ENCODE measurements at places on chromosomes 5 and 9.

DNA sequence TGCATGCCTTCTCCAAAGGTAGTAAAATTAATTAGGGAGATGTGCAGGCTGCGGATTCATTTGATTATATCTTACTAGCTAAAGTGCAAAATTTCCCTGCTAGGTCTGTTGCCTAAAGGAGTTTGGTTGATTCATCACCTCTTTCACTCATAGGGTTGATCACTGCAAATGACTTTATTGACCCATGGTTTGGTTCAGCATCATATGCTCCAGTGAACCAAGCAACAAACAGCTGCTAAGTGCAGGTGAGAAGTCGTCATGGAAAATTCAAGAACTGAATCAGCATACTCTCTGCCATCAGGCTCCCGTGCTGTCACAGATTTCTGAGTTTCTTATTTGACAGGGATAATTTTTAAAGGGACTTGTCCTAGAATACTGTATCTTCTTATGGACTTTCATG, 571.8 kb upstream of the CDH18 start:
- no peak for DNase-seq

DNA sequence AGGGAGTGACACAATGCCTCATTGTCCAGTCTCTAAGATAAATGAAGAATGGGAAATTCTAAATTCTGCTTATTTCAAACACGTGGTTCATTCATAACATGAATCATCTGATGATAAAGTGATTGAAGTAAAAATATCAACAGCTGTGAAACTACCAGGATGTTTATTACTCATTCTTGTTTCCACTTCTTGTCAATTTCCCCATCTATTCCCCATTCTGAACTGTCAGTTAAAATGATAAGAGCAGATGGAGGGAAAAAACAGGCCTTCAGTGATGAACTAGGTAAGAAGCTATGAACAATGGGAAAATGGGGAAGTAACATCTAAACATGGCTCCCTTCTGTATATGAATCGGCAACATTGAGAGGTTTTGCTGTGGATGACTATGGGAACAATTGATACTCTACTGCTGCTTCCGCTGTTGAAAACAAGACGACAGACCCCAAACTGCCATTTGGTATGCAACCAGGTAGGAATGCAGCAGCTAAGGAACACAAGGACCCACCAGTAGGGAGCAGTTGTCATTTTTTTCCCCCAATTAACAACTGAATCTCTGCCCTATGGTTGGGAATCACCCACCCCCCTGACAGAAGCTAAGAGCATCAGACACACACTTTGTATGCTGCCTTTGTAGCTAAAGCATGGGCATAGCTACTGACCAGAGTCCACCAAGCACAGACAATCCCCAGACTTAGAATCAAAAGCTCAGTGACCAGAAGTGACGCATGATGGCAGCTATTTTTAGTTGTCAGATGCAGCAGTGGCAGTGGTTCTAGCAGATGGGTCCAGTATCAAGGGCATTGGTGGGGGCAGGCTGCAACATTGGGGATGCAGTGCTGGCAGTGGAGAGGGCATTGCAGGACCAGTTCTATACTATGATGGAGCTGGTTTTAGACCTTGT, 52.9 kb upstream of the ZNF366 start:
- no peak for DNase-seq

GRCh38 chr9:34590381-34591247, 1.1 kb upstream of the CNTFR start:
- peak; percentile 17 for DNase-seq

DNA sequence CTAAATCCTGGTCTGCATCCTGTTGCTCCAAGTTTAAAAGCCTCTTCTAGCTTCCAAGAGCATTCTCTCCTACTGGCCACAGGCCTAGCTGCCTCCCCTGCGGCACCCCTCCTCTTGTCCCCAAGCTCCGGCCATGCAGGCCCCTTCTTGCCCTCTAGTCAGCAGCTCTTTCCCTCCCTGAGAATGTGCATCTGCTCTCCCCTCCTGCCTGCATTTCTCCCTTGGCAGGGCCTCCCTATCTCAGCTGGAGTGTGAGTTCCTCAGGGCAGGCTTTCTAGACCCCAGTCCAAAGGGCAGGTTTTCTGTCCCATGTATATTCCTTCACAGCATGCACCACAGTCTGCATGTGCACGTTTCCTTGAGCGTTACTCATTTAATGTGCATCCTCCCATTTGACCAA, 24.6 kb upstream of the BARX1 start:
- DNase-seq = no peak

DNA sequence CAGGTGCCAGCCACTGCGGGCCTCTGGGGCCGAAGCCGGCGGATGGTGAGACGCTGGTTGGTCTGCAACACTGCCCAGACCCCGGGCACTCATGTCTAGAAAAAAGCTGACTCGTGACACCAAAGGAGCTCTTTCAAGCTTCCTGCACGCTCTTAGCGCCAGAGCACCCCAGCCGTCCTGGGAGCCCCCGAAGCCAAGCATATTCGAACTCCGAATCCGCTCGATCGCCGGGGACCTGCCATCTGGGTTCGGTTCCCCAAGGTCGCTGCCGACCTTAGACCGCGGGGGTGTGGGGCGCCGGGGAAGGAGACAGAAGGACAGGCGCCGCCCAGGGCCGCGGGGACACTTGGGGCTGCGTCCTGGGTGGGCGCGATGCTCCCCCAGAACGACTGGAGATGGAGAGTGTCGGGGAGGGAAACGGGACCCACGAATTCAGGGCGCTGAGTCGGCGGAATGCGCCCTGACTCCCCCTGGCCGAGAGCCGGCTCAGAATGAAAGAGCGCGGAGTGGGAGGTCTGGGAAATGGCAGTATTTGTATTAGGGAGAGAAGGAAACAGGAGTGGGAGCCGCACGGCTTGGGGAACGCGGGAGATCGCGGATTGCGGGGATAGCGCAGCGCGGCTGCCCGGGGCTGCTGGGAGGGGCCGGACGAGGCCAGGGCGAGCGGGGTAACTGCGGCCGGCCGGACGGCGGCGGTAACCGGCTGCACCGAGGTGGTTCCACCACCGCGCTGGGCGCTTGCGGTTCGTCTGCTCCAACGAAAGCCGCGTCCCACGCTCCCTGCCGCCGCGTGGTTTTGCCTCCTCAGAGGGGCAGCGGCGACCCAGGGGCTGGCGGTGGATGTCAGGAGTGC, 20.1 kb upstream of the MARCHF6 start:
- peak; percentile 19 for DNase-seq

GRCh38 chr9:114155995-114156656, 789 bp downstream of the COL27A1 start:
- peak; percentile 14 for DNase-seq

DNA sequence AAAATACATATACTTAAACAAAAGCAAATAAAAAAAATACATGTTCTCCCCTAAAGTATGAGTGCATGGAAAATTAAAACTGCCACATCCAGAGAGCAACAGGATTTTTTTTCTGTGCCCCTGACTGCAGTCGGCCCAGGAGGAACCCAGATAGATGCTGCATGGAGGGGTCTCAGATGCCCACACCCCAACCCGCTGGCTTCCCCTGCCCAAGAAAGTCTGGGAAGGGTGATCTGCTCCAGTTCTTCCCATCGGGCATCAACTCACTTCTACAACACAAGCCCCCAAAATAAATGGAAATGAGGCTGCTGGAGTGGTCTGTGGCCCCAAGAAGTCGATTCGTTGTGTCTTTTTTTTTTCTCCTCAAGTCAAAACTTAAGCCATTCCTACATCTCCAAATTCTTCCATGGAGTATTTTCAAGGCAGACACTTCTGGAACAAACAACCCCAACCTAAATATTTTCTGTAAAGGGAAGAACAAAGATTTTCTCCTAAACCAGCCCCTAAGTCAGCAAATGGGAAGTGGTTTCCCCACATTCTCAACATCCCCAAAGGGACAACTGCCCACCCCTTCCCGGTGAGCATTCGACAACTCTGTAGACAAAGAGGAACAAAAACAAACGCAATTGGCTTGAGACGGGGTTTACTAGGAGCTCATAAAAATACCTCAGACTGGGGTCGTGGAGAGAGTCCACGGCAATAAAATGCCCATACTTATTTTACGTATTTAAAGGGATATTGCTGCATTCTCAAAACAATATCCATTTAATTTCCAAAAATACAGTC, 46.7 kb downstream of the ROR2 start:
- no peak for DNase-seq

- no peak for DNase-seq
These were observed 805.7 kb upstream of the SEMA6A start for GRCh38 chr5:117380316-117380715.

GRCh38 chr5:103525361-103525760, 37.2 kb downstream of the NUDT12 start:
- no peak for DNase-seq

GRCh38 chr9:104844710-104845109, 80.8 kb downstream of the NIPSNAP3B start:
- no peak for DNase-seq

DNA sequence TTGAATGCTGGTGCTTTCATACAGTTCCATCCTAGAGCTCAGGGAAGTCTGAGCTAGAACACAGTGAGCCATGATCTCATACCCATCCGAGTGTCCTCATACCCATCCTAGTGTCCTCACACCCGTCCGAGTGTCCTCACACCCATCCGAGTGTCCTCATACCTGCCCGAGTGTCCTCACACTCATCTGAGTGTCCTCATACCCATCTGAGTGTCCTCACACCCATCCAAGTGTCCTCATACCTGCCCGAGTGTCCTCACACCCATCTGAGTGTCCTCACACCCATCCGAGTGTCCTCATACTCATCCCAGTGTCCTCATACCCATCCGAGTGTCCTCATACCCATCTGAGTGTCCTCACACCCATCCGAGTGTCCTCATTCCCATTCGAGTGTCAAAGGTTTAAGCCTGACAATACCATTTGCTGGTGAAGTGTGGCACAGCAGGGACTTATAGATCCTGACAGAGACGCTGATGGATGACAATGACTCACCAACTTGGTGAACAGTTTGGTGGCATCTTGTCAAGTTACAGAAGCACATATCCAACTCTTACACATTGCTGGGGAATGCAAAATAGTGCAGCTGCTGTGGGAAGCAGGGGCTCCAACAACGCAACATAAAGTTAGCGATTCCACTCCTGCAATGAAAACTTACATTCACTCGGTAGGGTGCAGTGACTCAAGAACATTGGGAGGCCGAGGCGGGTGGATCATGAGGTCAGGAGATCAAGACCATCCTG, 77.0 kb upstream of the COL5A1 start:
- no peak for DNase-seq

- DNase-seq = no peak
These were observed 110.7 kb downstream of the CCDC192 start for GRCh38 chr5:127813633-127814587.

DNA sequence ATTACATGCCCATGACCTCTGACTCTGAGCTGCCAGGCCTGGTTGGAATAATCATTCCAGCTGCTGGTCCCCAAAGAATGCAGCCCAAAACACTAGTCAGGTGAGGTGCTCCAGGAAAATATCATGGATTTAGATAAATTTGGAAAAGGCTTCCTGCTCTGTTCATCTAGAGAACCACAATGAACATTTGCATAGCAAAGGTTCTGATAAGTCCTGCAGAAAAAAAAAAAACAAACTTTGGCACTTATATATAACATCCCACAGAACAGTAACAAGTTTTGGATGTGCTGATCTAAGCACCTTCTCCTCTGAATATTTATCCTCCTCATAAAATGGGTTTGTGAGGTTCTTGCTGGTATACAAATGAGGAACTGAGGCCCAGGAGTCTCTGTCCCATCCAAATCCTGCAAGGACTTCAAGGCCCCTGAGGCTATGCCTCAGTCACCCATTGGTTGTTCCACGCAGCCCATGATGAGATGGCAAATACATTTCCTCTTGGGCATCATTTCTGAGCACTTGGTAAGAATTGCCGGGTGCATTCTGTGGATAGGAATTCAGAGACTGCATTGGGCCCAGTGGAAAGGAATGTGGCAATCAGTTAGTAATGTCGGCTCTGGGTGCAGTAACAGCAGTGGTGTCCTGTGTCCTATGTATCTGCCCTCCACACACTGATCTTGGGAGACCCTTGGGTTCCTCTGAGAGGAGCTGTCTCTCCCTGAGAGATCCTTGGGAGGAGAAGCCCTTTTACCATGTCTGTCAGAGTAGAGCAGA, 73.4 kb upstream of the ASS1 start:
- no peak for DNase-seq

DNA sequence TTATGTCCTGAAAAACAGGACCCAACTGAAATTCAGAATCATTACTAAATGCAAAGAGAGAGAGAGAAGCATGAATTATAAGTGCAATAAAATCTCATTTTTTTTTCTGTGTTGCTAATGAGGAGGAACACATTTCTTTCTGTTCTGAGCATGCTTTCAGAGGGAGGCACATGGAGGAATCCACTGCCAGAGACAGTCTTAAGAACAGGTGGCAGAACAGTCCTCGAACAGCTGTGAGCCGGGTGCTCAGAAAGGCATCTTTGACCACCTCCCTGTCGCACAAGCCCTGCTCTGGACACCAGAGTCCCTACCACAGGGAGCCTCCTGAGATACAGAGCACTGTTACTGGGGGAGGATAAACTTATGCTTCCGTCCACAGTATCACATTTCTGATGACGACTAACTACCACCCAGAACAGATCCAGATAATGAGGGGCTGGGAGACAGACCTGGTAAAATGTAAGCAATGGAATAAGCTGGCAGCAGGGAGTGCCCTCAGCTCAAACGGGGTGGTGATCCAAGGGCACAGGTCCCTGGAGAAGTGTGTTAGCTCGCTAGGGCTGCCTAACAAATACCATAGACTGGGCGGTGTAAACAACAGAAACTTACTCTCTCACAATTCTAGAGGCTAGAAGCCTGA, 134.0 kb downstream of the SLC1A3 start:
- no peak for DNase-seq

DNA sequence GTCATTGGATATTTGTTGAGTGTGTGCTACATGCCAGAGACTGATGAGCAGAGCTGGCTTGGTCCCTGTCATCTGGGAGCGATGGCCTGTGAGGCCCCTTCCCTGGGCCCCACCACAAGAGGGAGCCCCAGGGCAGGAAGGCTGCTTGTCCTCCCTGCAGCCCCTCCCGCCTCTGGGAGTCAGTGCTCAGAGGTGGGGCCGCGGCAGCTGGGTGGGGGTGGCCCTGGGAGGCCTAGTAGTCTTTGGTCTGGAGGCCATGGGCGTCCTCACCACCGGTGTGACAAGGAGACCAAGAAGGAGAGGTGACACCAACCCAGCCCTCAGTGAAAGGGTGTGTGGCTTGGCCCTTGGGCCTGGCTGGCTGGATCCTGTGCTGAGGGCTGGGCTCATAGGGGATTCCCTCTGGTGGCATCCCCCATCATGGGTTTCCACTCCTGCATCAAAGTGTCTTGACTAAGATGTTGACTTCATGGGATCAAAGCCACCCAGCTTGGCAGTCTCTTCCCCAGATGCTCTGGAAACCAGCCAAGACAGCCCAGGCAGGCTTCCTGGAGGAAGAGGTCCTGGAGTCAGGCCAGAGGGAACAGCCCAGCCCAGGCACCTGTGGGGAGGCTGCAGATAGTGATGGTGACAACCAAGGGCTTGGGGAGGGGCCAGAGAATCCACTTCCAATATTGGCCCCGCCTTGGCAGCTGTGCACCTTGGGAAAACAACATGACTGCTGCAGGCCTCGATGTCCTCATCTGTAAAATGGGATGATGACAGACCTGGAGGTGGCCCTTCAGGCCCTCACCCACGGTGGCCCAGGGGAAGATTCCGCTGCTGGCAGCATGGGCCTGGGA, 166.7 kb downstream of the GAPVD1 start:
- no peak for DNase-seq

All from activated naive CD4-positive, alpha-beta T cell treated with anti-CD3 and anti-CD28 coated beads, Interleukin-2, amount 50 U/mL, for 16 hours (primary cell).